ENCODE measurements at places on chromosomes 3 and 15.

DNA sequence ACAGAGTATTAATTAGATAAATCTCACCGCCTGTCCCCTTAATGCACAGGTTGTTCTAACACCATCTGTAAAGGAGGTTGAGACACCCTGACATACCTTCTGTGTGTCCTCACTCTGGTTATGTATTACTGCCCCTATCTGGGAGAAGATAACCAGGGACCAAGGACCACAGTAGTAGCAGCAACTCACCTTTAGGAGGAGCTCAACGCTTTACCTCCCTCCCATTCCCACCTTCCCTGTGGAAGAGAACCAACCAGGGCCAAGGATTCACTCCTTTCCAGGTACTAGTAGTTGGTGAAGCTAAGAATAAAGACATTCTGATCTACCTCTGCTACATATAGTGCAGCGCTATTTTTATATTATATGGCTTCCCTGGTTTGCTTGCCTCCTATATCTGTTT lies 232.6 kb downstream of the MEX3B start:
- DNase-seq: no peak

DNA sequence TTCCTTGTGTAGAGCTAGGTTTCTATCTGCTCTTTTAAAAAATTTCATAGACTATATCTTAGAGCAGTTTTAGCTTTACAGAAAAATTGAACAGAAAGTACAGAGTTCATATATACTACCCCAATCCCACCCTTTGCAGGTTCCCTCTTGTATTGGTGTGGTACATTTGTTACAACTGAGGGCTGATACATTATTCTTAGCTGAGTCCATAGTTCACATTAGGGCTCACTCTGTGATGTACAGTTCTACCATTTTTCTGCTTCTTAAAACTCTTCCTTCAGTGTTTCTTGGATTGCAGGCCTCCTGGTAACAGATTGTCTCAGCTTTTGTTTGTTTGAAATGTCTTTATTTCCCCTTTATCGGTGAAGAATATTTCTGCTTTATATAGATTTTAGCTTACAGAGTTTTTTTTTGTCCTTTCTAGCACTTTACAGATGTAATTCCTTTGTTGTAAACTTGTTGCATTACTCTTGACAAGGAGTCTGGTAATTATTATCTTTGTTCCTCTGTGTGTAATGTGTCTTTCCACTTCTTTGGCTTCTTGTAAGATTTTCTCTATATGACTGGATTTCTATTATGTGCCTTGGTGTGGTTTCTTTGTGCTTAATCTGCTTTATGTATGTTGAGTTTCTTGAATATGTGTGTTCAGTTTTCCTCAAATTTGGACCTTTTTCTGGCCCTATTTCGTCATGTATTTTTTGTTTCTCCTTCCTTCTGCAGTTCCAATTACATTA lies 25.3 kb downstream of the MEF2A start:
- DNase-seq: no peak

GRCh38 chr15:51103330-51103729 lies 8.6 kb upstream of the TNFAIP8L3 start:
- DNase-seq: no peak

- DNase-seq: no peak
Observed at GRCh38 chr3:4052706-4053105, 250.5 kb upstream of the SETMAR start.

- DNase-seq: no peak
Observed at GRCh38 chr15:80289528-80290495, 37.8 kb upstream of the CTXND1 start.

- DNase-seq: no peak
Observed at GRCh38 chr3:107684431-107684925, 161.7 kb downstream of the BBX start.

DNA sequence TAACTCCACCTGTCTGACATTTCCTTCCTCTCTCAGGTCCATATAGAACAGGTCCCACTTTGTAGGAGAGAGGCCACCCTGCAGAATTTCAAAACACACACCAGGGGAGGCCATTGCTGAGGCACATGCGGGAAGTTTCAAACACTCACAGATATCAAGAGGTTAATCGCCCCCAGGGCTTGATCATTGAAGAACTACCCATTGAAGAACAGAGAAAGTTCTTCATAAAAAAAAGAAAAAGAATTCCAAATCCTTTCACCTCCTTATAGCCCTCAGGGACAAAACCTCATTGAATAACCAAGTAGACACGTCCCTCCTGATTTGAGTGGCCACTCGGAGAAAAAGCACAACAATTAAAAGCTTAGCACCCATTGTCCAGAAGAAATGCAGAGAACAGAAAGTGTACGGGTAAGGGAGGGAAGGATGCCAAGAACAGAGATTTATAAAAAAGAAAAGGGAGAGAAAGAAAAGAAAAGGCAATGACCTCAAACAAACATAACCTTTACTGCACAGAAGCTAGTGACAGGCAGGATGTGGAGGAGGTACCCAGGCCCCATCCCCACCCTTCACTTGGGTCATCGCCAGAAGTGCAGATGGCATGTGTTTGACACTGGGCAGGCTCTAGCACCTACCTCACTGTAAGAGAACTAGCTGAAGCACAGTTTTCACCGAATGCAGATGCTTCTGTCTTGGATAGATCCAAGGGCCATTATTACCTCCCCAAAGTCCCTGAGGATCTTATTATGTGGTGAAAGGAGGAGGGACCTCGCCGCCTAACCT lies 112.3 kb upstream of the HES1 start:
- DNase-seq: no peak

- no peak for DNase-seq
Observed at GRCh38 chr15:84980196-84981053, 1.2 kb upstream of the PDE8A start.

- no peak for DNase-seq
Observed at GRCh38 chr3:122941228-122942206, 86.0 kb downstream of the SEMA5B start.

DNA sequence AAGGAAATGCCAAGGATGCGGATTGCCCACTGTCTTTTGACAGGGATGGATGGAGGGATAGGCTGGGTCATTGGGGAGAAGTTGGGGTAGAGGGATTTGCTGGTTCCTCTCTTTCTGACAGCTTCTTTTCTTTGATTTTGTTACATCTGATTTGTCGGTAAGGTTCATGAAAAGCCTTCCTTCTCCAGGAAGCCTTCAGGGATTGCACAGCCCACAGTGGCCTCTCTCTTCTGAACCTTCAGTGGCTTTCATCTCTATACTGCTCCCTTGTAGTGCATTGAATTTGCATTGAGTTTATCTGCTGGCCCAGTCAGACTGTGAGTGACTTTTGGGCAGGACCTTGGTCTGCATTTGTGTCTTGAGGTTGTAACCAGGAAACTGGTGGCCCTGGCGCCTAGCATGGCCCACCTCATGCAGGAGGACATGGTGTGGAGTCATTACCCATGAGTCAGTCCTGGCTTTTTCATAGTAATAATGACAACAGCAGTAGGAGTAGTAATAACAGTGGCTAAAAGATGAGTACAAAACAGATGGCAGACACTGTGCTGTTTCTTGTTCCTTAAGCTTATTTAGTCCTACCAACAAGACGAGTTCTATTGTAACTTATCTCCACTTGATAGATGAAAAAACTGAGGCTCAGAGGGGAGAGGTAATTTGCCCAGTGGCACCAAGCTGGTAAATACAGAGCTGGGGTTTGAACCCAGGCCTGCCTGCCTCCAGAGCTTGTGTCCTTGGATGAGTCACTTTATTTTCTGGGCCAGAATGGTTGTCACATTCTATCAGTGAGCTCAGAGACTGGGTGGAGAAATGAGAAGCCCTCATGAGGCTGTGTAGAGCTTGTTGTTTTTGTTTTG lies 28.4 kb downstream of the SMAD6 start:
- no peak for DNase-seq

- no peak for DNase-seq
Observed at GRCh38 chr3:170784406-170784805, 85.6 kb downstream of the RPL22L1 start.

DNA sequence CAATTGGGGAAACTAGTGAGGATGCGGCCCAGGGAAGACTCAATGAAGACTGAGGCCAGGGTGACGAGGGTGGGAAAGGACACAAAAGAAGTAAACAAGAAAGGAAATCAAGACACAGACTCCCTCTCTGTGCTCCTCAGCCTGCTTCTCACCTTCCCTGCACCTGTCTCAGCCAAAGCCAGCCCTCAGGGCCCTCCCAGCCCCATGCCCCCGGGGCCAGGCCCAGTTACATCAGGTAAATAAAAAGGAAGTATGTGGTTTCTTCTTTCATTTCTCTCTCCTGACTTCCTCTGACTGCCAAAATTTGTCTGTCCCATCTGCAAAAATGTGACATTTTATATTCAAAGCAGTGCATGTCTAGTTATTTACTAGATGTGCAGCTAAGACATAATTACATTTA lies 328.0 kb downstream of the UACA start:
- DNase-seq: no peak

GRCh38 chr3:26638113-26638512 lies 15.5 kb downstream of the LRRC3B start:
- DNase-seq: no peak

- no peak for DNase-seq
Observed at GRCh38 chr15:59148153-59148833, 43.3 kb downstream of the CCNB2 start.

DNA sequence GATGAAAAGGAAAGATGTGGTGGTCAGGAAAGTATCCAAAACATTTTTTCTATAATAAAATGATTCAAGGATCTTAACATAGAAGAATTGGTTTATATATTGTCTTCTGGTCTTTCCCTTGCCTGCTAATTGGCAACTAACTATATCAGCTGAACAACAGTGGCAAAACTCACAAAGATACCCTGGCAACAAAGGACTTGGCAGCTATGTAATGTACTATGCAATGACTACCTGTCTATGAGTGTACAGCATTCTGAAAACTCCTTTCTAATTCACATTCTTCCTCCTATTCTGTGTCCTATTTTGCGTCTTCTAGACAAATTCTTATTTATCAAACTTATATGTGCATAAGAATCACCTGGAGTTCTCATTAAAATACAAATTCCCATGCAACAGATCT lies 15.7 kb upstream of the SERPINI2 start:
- no peak for DNase-seq

All from SK-N-MC (cell line).